ENCODE measurements at places on chromosomes 7 and 10.

GRCh38 chr10:29849126-29849833 is 210.1 kb downstream of the JCAD start:
- DNase-seq: no peak

GRCh38 chr7:50595491-50596102 is 30.4 kb upstream of the DDC start:
- DNase-seq: no peak

DNA sequence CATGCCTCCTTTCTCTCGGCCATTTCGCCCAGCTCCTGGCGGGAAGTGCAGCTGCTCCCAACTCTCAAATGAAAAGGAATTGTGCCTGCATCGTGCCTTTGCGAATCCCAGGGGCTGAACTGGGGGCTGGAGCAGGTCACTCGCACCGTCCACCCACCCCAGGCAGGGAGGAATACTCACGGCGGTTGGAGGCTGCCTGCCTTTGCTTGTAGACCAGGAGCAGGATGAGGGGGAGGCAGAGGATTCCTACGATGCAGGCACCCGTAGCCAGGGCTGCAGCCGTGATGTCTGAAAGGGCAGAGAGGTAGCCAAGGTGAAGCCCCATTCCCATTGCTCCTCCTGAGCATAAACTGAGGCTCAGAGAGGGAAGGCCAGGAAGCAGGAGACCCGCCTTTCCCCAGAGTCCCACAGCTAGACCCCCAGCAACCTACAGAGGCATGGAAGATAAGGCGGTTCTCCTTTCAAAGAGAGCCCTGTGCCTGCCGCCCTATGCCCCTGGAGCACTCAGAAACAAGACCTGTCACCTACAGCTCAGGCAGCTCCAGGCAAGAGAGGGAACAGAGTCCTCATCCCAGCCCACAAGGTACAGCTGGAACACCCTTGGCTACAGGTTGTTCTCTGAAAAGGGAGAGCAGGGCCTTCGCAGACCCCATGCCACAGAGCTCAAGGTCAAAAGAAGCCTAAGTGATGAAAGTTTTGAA is 18.0 kb downstream of the VSIR start:
- no peak for DNase-seq

DNA sequence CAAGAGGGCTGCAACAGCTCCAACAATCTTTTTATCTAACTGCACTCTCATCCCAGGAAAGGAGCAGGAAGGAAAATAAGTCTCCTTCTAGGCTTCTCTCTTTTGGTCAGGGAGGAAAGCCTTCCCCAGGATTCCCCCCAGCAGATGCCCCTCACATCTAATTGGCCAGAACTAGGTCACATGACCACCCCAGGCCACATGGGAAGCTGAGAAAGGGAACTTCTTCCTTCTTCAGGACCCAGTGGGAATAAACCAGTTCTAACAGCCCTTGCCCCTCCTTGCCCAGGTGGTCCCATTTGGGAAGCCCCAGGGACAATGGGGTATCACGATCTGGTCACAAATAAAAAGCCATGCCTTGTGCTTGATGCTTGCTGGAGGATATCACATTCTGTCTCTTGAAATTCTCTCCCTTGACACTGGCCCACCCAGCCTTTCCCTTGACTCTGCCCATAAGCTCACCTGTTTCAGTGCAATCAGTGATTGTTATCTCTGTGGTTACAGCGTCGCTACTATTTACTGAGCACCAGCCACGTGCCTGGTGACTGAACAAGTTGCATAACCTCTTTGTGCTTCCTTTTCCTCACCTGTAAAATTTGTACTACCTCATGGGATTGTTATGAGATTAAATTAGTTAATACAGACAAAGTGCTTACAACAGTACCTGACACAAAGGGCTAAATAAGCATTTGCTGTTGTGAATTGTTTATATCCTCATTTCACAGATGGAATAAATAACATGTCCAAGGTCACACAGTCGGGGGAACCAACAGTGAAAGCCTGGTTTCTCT is 9.0 kb upstream of the TACR2 start:
- DNase-seq: no peak

DNA sequence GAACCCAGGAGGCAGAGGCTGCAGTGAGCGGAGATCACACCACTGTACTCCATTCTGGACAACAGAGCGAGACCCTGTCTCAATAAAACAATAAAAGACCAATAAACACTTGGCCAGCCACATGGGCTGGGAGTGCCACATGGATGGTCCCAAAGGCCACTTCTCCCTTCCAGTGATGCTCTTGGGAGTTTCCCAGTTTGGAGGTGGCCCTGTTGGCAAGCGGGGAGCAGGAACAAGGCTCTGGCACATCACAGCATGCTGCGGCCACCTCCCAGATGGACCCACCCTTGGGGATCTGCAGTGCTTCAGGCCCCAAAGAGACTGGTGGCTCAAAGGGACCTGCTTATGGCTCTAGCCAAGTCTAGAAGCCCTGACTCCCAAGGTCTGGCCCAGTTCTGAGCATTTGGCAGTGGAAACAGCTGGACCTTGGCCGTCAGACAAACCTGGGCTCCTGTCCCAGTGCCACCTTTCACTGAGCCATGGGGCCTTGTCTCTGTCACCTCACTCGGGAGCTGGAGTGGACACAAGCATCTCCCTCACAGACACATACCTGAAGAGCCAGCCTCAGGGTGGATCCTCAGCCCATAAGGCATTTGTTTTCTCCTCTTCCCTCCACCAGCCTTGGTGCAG is 91.7 kb downstream of the COL13A1 start:
- no peak for DNase-seq

DNA sequence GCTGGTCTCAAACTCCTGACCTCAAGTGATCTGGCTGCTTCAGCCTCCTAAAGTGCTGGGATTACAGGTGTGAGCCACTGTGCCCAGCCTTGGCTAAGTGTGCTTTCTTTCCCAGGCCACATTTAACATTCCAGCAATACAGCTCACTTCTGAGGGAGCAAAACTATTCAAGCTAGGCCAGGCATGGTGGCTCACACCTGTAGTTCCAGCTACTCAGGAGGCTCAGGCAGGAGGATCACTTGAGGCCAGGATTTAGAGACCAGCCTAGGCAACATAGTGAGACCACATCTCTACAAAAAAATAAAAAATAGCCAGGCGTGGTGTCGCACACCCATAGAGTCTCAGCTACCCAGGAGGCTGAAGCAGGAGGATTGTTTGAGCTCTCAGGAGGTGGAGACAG is 23.3 kb upstream of the TPST1 start:
- DNase-seq: no peak

DNA sequence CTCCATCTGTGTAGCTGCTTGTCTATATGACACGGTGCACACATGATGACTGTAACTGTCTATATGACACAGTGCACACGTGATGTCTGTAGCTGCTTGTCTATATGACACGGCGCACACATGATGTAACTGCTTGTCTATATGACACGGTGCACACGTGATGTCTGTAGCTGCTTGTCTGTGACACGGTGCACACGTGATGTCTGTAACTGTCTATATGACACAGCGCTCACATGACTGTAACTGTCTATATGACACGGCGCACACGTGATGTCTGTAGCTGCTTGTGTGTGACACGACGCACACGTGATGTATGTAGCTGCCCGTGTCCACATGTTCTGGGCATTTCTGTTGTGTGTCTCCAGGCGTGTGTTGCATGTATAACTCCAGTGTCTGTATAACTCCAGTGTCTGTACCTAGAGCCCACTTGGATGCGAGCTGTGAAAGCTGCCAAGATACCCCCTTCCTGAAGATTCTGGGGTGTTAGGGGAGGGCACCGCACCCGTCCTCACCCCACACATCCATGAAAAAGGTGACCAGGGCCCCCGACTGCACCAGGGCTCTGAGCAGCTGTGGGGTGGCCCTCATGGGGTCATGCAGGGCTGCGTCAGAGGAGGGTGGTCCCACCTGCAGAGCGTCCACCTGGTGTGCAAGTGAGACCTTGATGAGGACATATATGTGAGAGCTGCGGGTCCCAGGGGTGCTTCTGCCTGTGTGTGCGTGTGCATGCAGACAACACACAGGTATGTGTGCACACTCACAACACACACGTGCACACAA is 137.9 kb downstream of the ELFN1 start:
- no peak for DNase-seq

- no peak for DNase-seq
These were observed 19.5 kb upstream of the KCTD7 start for GRCh38 chr7:66609176-66609575.

DNA sequence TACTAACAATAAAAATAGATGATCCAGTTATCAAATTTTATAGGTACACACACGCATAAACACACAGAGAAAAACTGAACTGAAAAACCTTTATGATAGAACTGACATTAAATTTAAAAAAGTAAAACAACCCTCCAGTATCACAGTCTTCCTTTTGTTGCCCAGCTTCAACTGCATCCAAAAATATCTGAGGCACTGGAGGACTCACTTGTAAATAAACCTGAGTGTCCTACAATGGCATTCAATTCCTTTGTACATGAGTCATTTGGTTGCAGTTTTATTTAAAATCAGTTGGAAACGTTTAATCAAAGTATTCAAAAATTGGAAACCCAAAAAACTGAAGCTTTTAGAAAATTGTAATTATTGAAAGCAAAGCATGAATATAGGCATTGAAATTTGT is 265.2 kb upstream of the CSTF2T start:
- DNase-seq: no peak

DNA sequence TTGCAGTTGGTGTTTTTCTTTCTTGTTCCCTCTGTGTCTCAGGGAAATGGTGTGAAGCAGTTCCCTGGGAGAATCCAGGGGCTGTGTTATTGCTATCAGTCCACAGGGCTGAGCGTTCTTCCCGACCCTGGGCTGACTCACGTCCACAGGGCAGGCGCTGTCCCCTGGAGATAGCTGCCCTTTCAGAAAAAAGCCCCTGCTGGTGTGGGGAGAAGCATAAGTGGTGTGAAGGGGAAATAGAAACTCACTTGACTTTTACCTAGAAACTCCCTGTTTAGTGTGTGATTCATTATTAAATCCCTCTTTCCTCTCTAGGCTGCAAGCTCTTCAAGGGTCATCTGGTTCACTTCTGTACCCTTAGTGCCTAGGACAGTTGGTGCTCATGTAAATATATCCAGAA is 63.3 kb upstream of the SMNDC1 start:
- DNase-seq: no peak

GRCh38 chr10:47057471-47057870 is 146.2 kb downstream of the PTPN20 start:
- DNase-seq: no peak

GRCh38 chr7:21142081-21142480 is 285.8 kb upstream of the SP4 start:
- no peak for DNase-seq

- DNase-seq: no peak
These were observed 14.6 kb downstream of the EPC1 start for GRCh38 chr10:32332299-32332750.

DNA sequence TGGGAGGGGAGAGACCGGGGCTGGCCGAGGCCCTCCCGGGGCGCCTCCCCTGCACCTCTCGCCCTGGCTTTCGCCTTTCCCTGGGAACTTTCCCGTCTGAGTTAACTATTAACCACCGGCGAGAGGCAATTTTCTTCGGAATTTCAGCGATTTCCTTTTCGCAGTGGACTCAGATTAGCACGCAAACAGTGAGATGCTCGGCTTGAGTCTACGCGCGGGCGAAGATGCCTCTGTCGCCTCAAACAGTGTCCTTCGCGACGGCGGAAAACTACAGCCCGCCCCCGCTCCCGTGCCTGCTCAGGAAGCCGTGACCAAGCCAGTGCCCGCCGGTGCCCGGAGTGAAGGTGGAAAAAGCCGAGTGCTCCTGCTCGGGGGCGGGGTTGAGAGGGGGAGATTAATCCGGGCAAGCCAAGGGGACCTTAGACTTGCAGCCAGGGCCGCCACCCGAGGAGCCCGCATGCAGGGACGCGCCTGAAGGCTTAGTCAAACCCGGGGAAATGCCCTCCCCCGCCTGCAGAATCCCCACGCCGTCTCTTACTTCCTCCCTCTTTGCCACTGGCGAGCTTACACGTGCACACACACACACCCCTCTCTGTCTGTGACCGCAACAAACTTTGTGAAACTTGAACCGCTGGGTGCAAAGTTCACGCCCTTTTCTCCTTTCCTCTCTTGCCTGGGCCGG is 14.5 kb upstream of the PAX2 start:
- no peak for DNase-seq

- no peak for DNase-seq
These were observed 353.4 kb upstream of the GALNT17 start for GRCh38 chr7:70778585-70778984.

DNA sequence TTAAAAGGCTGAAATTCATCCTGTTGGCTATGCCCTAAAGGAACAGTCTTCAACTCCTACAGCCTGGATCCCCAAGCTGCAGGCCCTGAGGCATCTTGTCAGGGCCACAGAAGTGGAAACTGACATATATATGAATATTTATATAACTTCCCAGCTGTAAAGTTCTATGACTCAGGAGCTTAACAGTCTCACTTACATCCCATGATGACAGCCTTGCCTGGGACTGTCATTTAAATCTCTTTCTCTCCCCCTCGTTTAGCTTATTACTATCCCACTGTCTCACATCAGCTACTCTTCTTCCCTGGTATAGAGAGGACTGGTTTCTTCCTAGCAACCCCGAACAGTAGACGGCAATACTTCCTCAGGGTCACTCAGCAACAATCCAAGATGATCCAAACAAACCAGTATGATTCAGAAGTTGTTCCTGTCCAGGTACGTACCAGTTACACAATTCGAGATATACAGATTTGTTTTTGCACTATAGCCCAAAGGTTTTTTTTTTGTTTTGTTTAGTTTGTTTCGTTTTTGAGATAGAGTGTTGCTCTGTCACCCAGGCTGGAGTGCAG is 22.7 kb downstream of the KIAA1549 start:
- DNase-seq: no peak

- no peak for DNase-seq
These were observed 12.9 kb upstream of the INPP5A start for GRCh38 chr10:132524443-132525285.

DNA sequence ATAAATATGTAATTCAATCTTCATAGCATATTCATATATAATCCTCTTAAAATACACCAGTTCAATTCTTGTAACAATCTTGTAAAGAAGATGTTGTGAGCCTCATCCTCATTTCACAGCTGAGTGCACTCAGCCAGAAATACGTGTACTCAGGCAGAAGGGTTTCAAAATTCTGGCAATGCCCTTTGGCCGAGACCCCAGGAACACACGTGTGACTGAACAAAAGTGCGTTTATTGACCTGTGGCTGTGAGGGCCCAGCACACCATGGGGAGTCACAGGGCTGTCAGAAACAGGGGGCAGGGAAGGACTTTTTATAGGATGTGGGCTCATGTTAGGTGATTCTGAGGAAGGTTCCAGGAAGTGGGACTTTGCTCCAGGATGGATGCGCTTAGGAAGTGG is 21.5 kb downstream of the GIMAP8 start:
- no peak for DNase-seq

DNA sequence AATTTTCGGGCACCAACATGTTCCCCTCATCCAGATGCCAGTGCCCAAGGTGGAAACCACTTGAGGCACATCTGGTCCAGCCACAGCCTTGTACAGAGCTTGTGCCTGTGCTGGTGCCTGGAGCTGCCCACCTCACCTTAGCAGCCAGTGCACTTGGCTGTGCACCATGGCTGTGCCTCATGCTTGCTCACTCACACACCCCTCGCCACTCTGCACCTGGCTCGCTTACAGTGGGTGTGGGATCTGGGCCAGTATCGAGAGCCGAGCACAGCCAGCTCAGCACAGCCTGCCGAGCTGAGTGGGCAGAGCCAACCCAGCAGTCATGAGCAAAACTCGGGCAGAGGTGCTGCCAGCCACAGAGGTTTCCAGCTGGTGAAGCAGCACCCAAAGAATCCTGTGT is 139.9 kb upstream of the NUPR2 start:
- DNase-seq: no peak

Data from GM12891 (cell line).